ENCODE measurements at places on chromosomes 3 and 15. TPM values are rescaled to one million over a fixed set of nuclear protein-coding genes. Genes with fewer than 3 reads are reported as not detected.

DNA sequence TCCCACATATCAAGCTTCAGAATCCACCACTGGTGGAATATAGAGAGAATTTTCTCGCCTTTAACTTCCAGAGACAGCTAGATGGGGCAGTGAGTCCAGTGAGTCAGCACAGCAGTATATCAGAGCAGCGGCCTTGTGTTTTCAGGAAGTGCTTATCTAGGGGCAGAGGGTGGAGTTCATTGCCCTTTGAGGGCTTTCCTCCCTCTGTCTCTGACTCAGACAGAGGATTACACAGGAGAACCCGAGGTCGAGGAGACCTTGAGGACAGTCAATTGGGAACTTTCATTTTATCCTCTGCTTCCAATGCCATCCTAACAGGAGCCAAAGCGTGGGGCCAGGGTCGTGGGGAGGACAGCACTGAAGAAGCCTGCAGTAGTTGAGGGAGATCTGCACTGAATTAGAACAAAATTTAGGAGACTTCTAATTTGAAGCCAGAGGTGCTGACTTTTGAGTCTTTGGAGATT is 109.6 kb upstream of the UMPS start:
- H3K36me3 ChIP-seq = no peaks in the 10 kb centered on the region
- peak overlapping the region; percentile 90 for H3K27ac ChIP-seq
- peaks cover 42% of the 10 kb centered on the region for H3K4me1 ChIP-seq

- peaks cover 9% of the 10 kb centered on the region for H3K27me3 ChIP-seq
- no peaks in the 10 kb centered on the region for H3K4me1 ChIP-seq
- DNase-seq = no peak
- no peak overlapping the region for H3K27ac ChIP-seq
- no peaks in the 10 kb centered on the region for H3K36me3 ChIP-seq
Measured at GRCh38 chr3:139309880-139310279, 33.9 kb upstream of the MRPS22 start.

- no peaks in the 10 kb centered on the region for H3K27me3 ChIP-seq
- H3K4me3 ChIP-seq = no peak overlapping the region
- no peak for DNase-seq
- peaks cover 56% of the 10 kb centered on the region for H3K4me1 ChIP-seq
Measured at GRCh38 chr3:101836652-101837598, 12.4 kb upstream of the NFKBIZ start.

GRCh38 chr3:188635258-188636042 is 481.5 kb downstream of the LPP start:
- no peak overlapping the region for H3K4me3 ChIP-seq
- peaks cover 5% of the 10 kb centered on the region for H3K36me3 ChIP-seq
- H3K4me1 ChIP-seq = peaks cover 6% of the 10 kb centered on the region
- no peak for DNase-seq
- H3K27me3 ChIP-seq = no peaks in the 10 kb centered on the region

GRCh38 chr3:169750665-169751064 is 14.2 kb downstream of the TERC start:
- H3K27me3 ChIP-seq = peaks cover 44% of the 10 kb centered on the region
- no peaks in the 10 kb centered on the region for H3K4me1 ChIP-seq
- no peak for DNase-seq
- no peak overlapping the region for H3K4me3 ChIP-seq

- H3K4me1 ChIP-seq = peaks cover 57% of the 10 kb centered on the region
- peak overlapping the region; percentile 81 for H3K4me3 ChIP-seq
- DNase-seq = peak; percentile 75
- H3K27me3 ChIP-seq = no peaks in the 10 kb centered on the region
- H3K36me3 ChIP-seq = peaks cover 4% of the 10 kb centered on the region
- peak overlapping the region; percentile 96 for H3K27ac ChIP-seq
Measured at GRCh38 chr3:20104167-20104661, 64.0 kb downstream of the KAT2B start.

DNA sequence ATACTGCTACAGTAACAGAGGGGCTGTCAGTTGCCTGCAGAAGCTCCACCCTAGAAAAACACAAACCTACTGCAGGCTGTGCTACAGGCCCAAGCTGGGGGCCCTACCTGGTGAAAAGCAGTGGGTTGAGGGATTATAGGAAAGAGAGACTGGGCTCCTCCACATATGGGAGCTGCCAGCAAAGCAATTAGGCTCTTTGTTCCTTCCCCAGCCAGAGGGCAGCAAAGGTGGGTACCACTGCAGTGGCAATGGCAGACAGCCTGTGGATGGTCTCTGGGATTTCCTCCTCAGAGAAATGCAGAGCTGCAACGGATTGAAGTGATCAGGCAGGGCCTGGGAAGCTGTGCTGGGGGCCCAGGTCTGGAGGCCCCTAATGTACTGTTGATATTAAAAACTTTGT is 19.1 kb upstream of the DNAAF4 start:
- H3K4me3 ChIP-seq = no peak overlapping the region
- peaks cover 36% of the 10 kb centered on the region for H3K27me3 ChIP-seq
- H3K36me3 ChIP-seq = no peaks in the 10 kb centered on the region
- no peak overlapping the region for H3K27ac ChIP-seq
- H3K4me1 ChIP-seq = no peaks in the 10 kb centered on the region

GRCh38 chr15:73127302-73127936 is 75.2 kb downstream of the NEO1 start:
- no peak overlapping the region for H3K27ac ChIP-seq
- peaks cover 3% of the 10 kb centered on the region for H3K4me1 ChIP-seq
- no peak for DNase-seq
- no peaks in the 10 kb centered on the region for H3K27me3 ChIP-seq
- no peak overlapping the region for H3K4me3 ChIP-seq

DNA sequence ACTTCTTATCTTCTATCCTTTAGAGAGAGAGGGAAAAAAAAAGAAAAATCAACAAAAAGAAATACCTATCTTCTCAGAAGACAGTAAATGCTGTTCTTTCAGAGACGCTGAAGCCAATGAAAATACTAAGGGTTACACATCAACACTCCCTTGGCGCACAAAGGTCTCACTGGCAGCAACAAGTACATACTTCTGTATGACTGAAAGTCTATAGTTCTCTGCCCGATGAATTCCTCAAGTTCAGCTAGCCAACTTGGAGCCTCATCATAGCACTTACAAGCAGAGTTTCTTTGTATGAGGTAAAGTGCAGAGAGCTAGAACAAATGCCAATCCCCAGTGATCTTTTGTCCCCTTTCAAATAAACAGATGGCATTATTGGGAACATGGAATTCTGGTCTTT is 62.7 kb downstream of the CPNE4 start:
- DNase-seq = no peak
- no peak overlapping the region for H3K4me3 ChIP-seq
- no peaks in the 10 kb centered on the region for H3K27me3 ChIP-seq
- no peaks in the 10 kb centered on the region for H3K4me1 ChIP-seq
- no peak overlapping the region for H3K27ac ChIP-seq
- H3K36me3 ChIP-seq = no peaks in the 10 kb centered on the region

DNA sequence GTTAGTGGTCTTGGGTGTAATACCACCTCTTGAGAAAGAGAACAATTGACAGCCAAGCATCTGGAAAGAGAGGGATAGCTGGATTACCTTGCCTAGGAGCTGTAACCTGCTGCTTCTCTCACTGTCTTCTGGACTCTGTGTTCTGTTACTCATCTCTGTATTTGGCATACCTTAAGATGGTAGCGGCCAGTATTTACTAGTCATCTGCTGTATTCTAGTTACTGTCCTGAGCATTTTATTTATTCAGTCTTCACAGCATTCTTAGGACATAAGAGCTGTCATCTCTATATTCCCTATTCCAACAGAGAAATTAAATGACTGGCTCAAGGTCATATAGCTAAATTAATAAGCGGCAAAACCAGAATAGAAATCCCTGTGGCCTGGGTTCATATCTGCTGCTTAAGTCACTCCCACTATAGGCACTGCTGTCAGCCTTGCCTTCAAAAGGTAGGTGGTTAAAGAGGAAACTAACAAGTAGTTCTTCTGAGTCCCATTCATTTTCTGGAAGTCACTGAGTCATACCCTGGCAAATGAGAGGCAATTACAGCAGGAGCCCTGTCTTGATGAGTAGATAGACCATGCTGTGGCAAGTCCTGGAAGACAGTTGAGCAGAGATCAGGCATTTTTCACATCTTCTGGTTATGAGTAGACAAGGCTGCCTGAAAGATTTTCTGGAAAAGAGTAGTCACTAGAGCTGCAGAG is 68.2 kb downstream of the RAB7A start:
- H3K4me1 ChIP-seq = peaks cover 41% of the 10 kb centered on the region
- peak overlapping the region; percentile 82 for H3K27ac ChIP-seq
- H3K36me3 ChIP-seq = peaks cover 14% of the 10 kb centered on the region
- H3K27me3 ChIP-seq = no peaks in the 10 kb centered on the region

GRCh38 chr3:11591391-11592282 is 52.1 kb downstream of the VGLL4 start:
- DNase-seq = no peak
- H3K27me3 ChIP-seq = no peaks in the 10 kb centered on the region
- peaks cover 4% of the 10 kb centered on the region for H3K36me3 ChIP-seq
- no peak overlapping the region for H3K27ac ChIP-seq
- H3K4me1 ChIP-seq = peaks cover 36% of the 10 kb centered on the region
- no peak overlapping the region for H3K4me3 ChIP-seq

DNA sequence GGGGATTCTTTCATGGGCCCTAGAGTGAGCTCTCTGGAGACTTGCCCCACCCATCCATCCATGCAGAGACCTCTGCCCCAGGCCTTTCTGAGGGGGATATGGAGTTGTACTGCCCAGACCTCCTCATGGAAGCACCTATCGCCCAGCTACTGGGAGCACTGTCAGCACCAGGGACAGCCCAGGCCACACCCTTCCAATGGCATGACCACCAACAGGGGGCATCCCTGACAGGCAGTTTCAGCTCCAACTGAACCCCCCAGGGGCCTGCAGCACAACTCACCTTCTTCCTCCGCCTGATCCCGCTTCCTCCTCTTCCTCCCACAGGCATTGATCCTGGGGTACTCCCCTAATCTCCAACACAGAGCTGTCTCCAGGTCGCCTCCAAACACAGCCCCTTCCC is 21.8 kb downstream of the MRPS11 start:
- DNase-seq = no peak
- H3K36me3 ChIP-seq = no peaks in the 10 kb centered on the region
- H3K27me3 ChIP-seq = no peaks in the 10 kb centered on the region
- peaks cover 4% of the 10 kb centered on the region for H3K4me1 ChIP-seq

DNA sequence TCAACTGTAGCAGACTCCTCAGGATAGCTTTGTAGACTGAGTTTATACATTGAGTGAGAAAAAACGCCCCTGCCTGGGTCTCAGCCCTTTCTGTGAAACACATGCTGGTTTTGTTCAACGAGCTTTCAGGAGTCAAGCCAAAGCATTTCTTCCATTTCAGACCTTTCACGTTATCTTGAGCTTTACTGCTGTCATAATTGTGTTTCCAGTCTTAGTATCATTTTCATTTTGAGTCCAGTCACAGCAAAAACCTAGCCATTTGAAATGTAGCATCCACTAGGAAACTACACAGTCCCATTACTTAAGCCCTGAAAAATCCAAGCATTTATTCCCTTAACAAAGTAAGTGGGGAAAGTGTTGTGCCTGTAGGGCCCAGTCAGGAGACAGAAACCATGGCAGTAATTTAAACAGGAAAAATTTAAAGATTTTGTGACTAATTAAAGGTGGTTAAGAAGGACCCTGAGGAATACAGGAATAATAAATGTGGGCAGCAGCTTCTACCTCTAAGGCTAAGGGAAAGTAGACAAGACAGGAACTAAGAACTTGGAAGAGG is 110.1 kb upstream of the ABHD17C start:
- no peak overlapping the region for H3K27ac ChIP-seq
- no peaks in the 10 kb centered on the region for H3K36me3 ChIP-seq
- peaks cover 34% of the 10 kb centered on the region for H3K27me3 ChIP-seq

DNA sequence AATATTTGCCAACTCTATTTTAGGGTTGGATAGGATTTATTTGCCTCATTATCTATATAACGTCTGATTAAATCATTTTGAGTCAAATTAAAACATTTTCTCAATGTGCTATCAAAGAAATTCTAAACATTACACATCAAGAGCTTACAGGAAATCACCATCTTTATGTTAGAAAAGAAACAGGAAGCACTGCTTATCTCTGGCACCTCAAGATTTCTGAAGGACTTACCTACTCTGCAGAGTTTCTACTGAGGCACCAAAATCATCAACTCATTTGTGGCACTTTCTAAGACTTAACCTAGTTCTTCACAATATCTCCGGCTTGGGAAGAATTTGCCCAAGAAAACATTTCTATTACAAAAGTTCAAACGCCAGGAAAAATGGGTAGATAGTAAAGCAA is 181.3 kb upstream of the EOMES start:
- peak overlapping the region; percentile 62 for H3K4me3 ChIP-seq
- peak overlapping the region; percentile 95 for H3K27ac ChIP-seq
- no peaks in the 10 kb centered on the region for H3K27me3 ChIP-seq

DNA sequence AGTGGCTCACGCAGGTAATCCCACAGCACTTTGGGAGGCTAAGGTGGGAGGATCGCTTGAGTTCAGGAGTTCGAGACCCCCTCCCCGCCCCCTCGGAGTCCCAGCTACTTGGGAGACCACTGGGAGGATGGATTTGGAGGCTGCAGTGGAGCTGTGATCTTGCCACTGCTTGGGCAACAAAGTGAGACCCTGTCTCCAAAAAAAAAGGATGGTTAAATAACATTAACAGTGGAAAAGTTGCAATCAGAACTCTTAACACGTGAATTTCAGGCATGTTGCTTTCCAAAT is 1.4 kb upstream of the TMEM87A start:
- H3K27ac ChIP-seq = peak overlapping the region; percentile 100
- DNase-seq = no peak
- no peaks in the 10 kb centered on the region for H3K27me3 ChIP-seq
- H3K36me3 ChIP-seq = no peaks in the 10 kb centered on the region
- peaks cover 42% of the 10 kb centered on the region for H3K4me1 ChIP-seq

GRCh38 chr3:40915346-40915865 is 283.9 kb upstream of the CTNNB1 start:
- DNase-seq = no peak
- no peak overlapping the region for H3K4me3 ChIP-seq
- H3K36me3 ChIP-seq = peaks cover 4% of the 10 kb centered on the region
- H3K27me3 ChIP-seq = peaks cover 2% of the 10 kb centered on the region

GRCh38 chr3:17302774-17303173 is 418.0 kb downstream of the PLCL2 start:
- H3K4me3 ChIP-seq = no peak overlapping the region
- H3K4me1 ChIP-seq = peaks cover 8% of the 10 kb centered on the region
- H3K36me3 ChIP-seq = no peaks in the 10 kb centered on the region
- no peak overlapping the region for H3K27ac ChIP-seq

DNA sequence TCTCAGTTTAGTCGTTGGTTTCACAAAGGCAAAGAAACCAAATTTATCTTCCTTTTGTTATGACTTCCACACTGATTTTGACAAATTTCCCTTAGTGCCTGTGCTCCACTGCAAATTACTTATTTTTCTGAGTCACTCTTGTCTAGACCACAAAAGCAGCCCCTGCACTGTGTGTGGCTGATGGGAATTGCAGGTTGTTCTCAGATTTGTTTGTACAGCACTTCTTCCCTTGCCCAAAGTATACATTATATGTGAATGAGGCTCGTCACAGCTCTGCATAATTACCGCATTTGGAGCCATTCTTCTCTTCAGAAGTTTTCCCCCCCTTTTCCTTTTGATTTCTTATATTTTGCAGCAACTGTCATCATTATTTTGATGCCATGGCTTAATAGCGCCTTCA is 354.2 kb upstream of the IL12A start:
- H3K4me3 ChIP-seq = no peak overlapping the region
- no peaks in the 10 kb centered on the region for H3K36me3 ChIP-seq
- H3K27ac ChIP-seq = no peak overlapping the region

GRCh38 chr15:73792415-73792814 is 39.3 kb upstream of the INSYN1 start:
- H3K36me3 ChIP-seq = no peaks in the 10 kb centered on the region
- peaks cover 2% of the 10 kb centered on the region for H3K27me3 ChIP-seq
- H3K4me1 ChIP-seq = no peaks in the 10 kb centered on the region
- no peak for DNase-seq
- H3K4me3 ChIP-seq = no peak overlapping the region
- H3K27ac ChIP-seq = no peak overlapping the region

The IL5RA gene
- not detected for total RNA-seq

The CHST13 gene
- 0.98 TPM for total RNA-seq

The SLC7A14 gene
- not detected for total RNA-seq

The MOBP gene
- total RNA-seq = not detected

The REC114 gene
- total RNA-seq = not detected

The SEMA6D gene
- not detected for total RNA-seq

The DNAJA4 gene
- total RNA-seq = 35.2 TPM

The FBXL22 gene
- total RNA-seq = 1.5 TPM
